ENCODE measurements at places on chromosomes 12 and 14. TPM values are rescaled to one million over a fixed set of nuclear protein-coding genes. Genes with fewer than 3 reads are reported as not detected.

KRT75 gene
- not detected for total RNA-seq

DNA sequence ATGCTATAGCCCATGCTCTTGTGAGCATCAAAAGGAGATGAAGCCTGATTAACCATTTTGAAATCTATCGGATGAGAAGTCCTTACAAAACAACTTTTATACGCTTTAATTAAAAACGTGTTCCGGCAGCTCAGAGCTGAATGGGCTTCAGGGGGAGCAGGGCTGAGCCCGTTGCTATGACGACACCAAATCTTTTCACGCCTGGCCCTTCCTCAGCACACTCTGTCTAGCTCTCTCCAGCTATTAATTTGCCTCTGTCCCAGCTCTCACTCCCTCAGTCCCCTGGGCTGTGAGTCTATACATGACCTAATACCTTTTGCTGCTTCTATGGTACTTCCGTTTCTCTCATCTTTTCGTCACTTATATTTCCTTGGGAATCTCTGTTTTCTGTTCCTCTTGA, 15.8 kb downstream of the FOXA1 start:
- H3K4me1 ChIP-seq = no peaks in the 10 kb centered on the region
- DNase-seq = no peak
- peaks cover 11% of the 10 kb centered on the region for H3K27me3 ChIP-seq
- H3K36me3 ChIP-seq = no peaks in the 10 kb centered on the region
- no peak overlapping the region for H3K4me3 ChIP-seq

DNA sequence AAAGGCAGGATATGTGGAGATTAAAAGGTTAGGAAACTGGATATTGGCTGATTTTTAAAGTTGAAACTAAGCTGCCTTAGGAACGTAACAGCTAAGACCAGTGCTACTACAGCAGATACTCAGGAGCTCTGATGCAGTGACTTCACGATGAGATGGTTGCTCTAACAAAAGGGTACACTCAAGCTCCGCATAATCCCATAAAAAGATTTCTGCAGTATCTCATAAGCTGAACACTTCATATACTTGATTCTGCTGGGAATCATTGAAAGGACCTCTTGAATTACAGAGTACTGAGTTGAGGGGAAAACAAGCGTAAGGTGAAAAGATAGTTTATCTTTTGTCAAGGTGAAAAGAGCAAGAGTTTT, 3.7 kb downstream of the RNF10 start:
- peaks cover 66% of the 10 kb centered on the region for H3K36me3 ChIP-seq
- no peaks in the 10 kb centered on the region for H3K27me3 ChIP-seq
- peak overlapping the region; percentile 76 for H3K27ac ChIP-seq
- DNase-seq = no peak
- H3K4me3 ChIP-seq = peak overlapping the region; percentile 97

DNA sequence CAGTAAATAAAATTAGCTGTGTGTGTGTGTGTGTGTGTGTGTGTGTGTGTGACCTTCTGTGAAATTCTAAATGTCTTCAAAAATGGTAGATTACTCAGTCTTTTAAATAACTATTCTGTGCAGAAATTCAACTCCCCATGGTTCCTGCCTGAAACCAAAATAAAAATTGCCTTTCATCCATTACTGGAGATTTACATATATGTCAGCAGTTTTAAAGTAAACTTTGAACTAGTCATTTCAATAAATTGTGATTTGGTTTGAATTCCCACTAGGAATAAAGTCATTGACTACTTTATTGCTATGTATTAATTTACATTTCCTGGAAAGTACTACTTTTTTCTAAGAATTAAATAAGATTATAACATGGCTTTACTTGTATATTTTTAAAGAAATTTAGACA, 5.3 kb downstream of the ELK3 start:
- peaks cover 41% of the 10 kb centered on the region for H3K36me3 ChIP-seq
- H3K4me3 ChIP-seq = peak overlapping the region; percentile 10
- H3K27me3 ChIP-seq = no peaks in the 10 kb centered on the region

All from activated CD4-positive, alpha-beta T cell treated with anti-CD3 and anti-CD28 coated beads, Interleukin-2, amount 10 ng/mL, durations not matched to agents 7 days and 5 days (primary cell).